ENCODE measurements at places on chromosomes 6 and 20.

DNA sequence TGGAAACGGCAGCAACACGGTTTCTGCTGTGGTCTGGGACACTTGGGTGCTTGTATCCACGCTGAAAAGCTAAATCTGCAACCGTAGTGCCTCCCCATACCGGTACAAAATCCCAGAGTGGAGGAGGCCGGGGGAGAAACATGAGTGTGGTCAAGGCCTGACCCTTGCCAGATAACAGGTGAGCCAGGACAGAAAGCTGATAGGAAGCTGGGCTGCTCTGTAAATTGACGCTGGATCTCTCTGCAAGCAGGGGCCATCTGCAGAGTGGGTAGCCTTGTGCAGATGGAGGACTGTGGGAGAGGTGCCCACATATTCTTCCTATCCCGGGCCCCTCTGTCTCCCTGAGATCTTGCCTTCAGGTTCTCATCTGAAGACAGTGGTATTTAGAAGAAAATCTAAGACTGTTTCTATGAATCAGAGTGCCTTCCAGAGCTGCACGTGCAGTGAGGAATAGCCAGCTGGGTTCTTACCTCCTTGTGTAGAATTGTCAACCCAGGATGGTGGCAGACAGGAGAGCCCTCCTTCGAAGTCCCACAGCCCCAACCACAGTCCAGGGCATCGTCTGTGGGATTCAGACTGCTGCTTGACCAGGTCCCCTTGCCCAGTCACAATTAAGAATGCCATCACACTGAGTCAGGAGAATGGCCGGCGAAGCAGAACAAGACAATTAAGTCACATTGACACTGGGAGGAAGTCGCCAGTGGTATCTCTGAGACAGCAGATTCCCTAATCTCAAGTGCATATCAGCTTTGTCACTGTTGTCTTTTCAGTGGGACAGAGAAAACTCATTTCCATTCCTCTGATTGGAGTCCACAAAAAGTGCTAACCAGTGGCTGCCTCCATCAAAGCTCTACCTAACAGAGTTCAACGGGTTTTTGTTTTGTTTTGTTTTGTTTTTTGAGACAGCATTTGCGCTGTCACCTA lies 100.0 kb upstream of the RIPOR2 start:
- no peak for DNase-seq

- DNase-seq = no peak
These were observed 88.3 kb downstream of the NINL start for GRCh38 chr20:25496968-25497401.

- DNase-seq = no peak
These were observed 250.9 kb upstream of the POU3F2 start for GRCh38 chr6:98583506-98583905.

GRCh38 chr6:111609028-111609820 lies 3.5 kb upstream of the TRAF3IP2 start:
- DNase-seq = no peak

DNA sequence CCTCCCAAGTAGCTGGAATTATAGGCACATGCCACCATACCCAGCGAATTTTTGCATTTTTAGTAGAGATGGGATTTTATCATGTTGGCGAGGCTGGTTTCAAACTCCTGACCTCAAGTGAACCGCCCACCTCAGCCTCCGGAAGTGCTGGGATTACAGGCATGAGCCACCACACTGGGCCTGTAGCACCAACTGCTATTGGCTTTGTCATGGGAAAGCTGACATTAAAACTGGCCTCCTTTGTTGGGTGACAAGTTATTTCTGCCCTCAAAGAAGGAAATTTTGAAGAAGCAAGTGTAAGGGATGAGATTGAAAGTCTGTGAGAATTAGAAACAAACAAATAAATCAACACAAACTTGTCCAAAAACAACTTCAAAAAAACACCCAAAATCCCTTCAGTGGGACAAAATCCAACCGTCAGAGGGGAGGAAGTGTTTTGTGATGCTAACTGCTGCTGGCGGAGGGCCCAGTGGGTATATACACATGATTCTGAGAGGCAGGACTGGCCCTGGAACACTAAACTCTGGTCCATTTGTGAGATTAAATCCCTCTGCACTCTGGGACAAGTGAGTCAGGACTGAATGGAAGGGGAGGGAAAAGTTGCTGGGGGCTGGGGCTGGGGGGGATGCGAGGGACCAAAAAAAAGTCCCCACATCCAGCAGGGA lies 87.5 kb upstream of the NAA20 start:
- no peak for DNase-seq

DNA sequence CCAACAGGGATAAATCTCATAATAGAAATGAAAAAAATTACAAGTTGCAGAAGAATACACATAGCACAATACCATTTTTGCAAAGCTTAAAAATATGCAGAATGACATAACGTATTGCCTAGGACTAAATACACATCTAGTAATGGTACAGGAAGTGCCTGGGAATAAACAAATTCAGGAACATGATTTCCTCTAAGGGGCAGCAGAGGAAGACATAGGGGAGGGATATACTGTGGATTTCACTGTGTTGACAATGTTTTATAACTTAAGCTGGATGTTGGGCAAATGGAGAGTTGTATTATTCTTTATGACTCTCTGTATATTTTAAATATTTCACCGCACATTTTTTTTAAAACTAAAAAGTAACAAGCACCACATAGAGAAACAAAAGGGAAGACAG lies 5.6 kb upstream of the GLO1 start:
- DNase-seq = no peak

DNA sequence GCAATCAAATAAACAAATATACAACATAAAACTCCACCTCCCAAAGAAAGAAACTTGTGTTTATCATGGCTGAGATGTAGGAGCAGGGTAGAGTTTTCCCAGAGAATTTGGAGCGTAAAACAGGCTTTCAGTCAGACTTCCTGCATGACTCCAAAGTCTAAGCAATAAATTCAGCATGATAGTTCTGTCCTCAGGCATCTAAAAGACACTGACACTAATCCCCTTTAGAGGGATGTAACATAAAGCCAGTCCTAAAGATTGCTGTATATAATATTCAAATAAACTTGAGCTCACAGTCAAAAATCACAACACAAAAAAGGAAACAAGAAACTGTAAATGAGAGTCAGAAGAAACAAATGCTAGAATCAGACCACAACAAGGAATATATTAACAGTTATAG lies 234.4 kb downstream of the CENPW start:
- no peak for DNase-seq

DNA sequence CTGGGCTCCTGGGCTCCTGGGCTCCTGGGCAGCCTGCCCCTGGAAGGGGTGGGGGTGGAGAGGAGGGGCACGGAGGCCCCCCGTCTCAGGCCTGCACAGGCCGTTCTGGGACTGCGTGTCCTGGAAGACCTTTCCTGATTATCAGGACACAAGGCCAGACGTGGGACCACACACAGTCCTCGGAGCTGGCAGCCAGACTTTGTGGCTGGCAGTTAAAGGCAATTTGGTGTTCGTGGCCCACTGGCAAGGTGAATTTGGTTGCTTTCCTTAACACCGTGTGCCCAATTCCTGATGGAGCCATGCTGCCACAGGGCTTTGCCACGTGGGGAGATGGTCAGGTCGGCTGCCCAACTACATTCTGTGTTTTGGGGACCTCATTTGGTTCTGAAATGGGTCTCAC lies 113.5 kb downstream of the SMOC2 start:
- no peak for DNase-seq

GRCh38 chr6:20669571-20670314 lies 135.5 kb downstream of the CDKAL1 start:
- no peak for DNase-seq

DNA sequence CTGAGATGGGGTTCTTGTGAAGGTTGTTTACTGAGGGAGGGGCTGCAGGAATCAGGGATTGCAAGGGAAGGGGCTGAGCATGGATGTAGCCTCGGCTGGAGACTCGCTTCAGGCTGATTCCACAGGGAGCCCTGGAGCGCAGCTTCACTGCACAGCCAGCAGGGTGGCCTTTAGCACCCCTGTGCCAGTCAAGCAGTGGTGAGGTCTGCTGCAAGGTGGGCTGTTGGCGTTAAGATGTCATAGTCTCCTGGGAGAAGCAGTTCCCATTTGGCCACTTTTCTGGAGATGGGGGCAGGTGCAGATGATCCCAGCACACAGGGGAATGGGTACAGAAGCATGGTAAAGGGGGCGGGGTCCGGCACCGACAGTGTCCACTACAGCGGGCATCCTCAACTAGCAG lies 126.3 kb downstream of the TOX2 start:
- no peak for DNase-seq

DNA sequence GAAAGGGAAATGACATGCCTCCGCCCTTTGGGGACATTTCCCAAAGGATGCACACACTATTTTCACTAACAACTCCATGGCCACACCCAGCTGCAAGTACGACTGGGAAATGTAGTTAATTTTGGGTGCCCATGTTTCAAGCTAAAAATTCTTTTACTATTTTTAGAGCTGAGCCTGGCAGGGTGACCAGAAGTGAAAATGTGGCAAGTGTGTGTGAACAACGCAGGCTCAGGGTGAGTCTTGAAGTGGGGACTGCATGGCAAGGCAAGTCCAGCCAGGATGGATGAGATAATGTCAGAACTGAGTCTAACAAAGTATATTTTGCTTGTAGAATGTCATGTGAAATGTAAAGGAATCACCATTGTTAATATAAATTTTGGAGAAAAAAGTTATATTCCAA lies 17.0 kb upstream of the CD109 start:
- DNase-seq = no peak

- DNase-seq = no peak
These were observed 138.6 kb downstream of the BCKDHB start for GRCh38 chr6:80245043-80245442.

GRCh38 chr6:134172020-134172705 lies 119.7 kb upstream of the SLC2A12 start:
- no peak for DNase-seq

DNA sequence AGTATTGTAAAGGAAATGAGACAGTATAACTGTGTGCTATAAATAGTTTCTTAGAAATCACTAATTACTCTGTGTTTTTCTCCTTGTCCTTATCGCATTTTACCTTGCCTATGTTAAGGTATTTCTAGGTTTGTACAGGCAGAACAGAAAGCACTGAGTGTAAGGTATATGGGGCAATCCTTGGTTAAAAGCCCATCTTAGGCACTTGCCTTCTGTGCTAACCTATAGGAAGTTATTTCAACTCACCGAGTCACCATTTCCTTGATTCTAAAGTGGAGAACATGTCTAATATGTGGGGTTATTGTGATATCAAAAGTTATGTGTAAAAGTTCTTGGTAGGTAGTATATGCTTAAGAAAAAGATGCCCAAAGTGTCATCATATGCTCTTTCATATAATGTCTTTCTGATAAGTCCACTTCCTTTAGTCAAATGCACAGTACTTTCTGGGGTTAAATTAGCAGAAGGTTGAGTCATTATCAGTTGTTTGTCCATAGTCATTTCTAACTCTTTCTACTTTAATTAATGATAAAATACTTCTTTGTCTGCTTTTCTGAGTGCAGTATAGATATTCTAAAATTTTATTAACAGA lies 276.4 kb downstream of the UTRN start:
- DNase-seq = no peak

DNA sequence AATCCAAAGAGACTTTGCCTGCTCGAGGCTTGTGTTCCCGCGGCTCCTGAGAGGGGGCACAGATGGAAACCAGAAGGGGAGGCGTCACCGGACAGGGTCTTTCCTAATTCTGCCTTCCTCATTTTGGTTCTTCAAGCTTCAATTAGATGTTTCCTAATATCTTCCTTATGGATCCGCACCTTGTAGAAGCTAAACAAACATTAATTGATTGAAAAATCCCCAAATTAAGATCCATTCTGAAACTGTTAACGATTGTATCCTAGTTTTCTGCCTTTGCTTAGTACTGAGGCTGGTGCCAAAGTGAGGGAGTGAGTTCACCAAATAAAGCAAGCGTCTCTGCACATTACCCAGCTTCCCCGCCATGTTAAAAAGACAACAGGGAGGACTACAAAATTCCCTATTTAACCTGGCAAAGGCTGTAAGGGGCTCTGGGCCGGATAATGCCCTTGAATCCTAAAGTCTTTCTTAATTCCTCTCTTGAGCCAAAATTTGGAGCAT lies 123.2 kb downstream of the GPX5 start:
- DNase-seq = no peak

- DNase-seq = no peak
These were observed 180.4 kb downstream of the BTBD9 start for GRCh38 chr6:38459291-38459690.

DNA sequence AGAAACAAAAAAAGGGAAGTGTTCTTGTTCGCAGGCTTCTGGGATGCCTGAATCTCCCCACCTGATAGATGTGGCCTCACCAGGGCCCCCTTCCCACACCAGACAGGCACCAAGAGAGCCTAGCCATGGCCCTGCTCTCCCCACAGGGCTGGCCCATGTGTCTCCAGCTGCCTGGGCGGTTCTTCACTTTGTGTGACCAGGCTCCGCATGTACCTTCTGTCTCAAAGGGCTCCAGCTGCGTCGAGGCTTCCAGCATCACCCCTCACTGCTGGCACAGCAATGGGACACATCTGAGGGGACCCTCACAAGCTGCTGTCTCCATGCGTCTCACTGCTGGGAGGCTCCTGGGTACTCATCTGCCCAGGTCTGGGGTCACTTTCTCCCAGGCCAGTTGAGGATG lies 362.9 kb downstream of the ZFAND3 start:
- no peak for DNase-seq

DNA sequence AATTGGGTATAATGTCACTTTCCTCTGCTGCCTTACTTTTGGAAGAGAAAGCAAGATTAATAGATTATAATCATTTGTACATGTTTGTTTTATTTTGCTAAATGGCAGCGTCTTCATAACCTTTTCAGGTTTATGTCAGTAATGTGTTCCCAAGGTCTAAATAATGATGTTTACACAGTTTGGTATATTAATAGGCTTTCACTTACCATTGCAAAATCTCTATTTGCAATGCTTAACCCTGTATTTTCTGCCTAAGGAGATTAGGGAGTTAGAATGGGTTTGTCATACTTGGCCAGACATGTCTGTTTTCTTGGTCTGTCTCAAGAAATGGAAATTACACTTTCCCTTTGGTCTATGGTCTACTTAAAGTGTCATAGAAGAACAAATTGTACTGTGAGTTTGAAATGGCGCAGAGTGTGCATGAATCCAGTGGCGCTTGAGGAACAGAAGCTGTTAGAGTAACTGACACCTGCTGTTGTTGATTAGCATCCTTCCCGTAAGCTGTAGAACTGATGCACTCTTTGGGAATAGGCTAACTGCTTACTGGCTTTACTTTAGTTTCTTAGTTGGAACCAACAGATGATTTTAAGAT lies 261.1 kb downstream of the SAMD5 start:
- DNase-seq = no peak

GRCh38 chr6:122548281-122548680 lies 61.9 kb upstream of the PKIB start:
- no peak for DNase-seq

All from NCI-H187 (cell line).